Suppressor macrophage (primary cell): ENCODE measurements at places on chromosomes 13 and 19.

DNA sequence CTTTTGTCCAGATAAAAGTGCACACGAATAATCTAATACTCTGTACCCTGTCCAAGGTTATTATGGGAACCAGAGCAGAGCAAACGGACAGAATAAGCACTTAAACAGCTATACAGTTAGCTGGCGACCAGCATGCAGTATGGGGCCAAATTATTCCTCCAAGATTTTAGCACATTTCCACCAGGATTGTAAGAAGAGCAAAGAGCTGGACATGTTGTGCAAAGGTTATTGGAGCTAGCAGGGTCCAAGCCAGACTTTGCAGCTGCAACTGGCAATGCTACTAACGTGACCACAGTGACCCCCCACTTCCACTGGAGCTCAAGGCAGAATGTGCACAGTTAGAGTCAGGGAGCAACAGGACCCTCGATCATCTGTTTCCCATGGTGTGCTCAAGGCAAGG is 89.9 kb downstream of the COL4A1 start:
- DNase-seq, result no peak

DNA sequence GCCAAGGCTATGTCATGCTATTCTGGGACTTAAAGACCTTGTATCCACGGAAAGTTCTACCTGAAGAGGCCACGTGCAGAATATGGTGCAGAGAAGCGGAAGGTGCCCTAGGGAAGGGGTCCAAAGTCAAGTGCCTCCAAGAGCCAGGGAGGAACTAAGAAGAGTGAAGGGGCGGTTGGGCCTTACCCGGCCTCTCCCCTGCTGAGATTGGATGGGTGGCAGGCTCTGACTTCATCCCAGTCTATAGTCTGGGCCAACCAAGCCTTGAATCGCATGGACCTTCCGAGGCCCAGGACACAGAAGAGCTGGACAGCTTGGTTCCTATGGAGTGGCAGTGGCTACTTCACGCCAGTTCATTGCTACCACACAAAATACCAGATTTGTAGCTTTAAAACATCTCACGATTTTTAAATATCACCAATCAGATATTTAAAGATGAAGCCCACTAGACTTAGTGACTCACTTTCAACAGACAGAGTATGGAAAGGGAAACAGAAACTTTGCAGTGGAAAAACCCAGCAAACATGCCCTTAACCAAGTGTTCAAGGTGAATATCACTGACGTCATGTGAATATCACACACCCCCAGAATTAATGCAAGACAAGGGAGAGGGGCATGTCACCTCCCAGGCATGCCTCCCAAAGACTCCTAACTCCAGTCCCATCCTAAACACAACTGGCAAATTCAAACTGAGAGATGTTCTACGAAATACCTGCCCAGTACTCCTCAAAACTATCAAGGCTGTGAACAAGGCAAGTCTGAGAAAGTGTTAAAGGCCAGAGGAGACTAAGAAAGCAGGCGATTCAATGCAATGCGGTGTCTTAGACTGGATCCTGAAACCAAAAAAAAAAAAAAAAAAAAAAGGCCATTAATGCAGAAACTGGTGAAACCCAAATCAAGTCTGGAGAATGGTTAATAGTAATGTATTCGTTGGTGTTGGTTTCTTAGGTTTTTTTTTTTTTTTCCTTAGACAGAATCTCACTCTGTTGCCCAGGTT is 10.2 kb downstream of the C19orf12 start:
- no peak for DNase-seq

- no peak for DNase-seq
Measured at GRCh38 chr19:29510701-29511265, 15.0 kb upstream of the VSTM2B start.

GRCh38 chr13:99873832-99874430 is 97.6 kb downstream of the ZIC5 start:
- no peak for DNase-seq

DNA sequence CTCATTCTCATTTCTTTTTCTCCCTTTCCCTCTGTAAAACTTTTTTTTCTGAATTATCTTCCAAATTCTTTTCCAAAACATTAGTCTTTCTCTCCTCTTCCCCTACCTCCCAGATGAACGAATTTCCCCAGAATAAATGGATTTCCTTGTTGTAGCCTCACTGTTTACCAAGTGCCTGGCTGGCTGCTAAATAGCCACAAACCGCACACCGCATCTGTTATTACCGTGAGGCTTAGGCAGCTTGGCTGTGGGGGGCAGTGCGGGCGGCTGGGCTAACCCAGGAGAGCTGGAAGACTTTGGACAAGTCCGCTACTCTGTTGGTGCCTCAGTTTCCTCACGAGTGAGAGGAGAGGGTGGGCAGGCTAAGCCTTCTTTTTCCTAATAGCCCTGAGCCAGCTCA is 10.7 kb downstream of the IL17D start:
- no peak for DNase-seq

- DNase-seq, result peak; percentile 65
Measured at GRCh38 chr19:42212886-42213285, 4.6 kb downstream of the DEDD2 start.

GRCh38 chr13:75473468-75473867 is 8.5 kb downstream of the TBC1D4 start:
- DNase-seq, result no peak

DNA sequence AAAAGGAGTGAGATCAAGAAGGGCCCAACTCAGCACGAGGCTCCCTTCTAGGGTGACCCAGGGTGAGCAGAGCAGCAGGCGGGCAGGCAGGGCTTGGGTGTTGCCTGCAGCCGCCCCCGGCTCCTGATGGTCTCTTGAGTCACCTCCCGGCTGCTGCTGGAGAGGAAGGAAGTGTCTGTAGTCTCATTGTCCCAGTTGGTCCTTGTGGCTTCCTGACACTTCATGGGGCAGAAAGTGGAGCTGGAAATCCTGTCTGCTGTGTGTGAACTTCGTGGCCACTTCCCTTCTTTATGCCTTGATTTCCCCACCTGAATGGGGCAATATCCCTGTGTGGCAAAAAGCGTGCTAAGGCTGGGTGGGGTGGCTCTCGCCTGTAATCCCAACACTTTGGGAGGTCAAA is 2.5 kb downstream of the MAP1S start:
- peak; percentile 97 for DNase-seq
